Cerebellum (tissue), 4 donors: ENCODE measurements at places on chromosomes 3 and 15.

- no peak for DNase-seq
Measured at GRCh38 chr3:143820466-143821221, 27.6 kb downstream of the SLC9A9 start.

DNA sequence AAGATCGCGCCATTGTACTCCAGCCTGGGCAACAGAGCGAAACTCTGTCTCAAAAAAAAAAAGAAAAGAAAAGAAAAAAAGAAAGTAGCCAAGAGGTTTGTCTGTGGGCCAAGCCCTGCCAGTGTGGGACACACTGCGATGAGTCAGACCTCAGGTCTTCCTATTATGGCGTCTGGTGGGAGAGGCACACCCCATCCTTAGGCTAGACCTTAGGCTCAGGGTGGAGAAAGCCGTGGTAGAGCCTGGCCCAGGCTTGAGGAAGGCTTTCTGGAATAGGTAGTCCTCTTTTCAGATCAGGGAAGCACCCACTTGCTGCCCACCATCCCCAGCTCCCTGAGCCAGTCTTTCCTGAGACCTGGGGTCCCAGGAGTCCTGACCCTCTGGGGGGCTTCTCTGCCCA lies 6.0 kb downstream of the HEMK1 start:
- no peak for DNase-seq

DNA sequence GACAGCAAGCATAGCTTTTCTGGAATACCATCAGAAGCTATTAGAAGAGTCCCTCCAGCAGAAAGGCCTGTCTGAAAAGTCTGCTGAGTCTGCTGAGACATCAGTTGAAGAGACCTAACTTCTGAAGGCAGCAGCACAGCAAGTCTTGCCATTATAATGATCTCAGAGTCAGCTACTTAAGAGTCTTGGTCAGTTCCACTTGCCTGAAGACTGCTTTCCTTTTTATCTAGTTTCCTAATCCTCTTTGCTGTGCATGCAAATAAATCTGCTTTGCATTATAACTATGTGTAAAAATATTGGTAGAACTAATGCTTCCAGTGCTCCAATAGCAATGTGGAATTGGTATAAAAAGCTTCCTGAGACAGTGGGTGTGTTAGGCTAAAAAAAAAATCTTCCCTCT lies 34.9 kb upstream of the CPOX start:
- DNase-seq: no peak

DNA sequence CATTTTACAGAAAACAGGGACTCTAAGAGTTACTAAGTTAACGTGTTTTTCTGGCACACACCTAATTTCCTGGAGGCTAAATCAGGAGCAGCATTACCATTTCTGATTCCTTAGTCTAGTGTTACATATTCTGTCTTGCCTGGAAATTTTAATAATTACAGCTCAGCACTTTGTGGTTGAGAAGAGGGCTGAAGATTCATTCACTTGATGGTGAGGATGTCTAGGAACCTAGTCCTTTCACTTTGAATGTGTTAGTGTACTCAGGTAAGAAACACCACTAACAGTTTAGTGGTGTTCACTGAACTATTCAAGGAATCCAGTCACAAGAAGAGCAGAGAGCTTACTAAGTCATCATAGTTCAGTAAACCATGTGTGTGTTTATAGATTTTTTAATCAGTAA lies 102.8 kb downstream of the STT3B start:
- no peak for DNase-seq

GRCh38 chr3:159378396-159379194 lies 576.7 kb downstream of the MFSD1 start:
- DNase-seq: no peak

DNA sequence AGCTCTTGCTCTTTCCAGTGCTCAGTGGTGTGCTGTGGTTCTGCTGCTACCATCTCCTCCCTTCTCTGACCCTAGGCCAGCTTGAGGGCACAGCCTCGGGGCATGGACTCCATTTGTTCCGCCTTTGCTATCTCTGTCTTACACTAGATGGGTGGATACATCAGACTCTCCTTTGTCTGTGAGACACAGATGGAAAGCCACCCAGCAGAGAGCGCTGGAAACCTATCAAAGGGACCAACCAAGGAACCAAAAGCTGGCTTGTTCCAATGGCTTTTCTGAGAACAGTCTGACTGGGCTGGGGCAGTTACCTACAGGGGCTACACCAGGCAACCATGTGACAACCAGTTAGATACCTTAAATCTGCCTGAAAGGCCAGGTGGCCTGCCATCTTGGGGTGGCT lies 63.8 kb downstream of the NPTN start:
- no peak for DNase-seq

DNA sequence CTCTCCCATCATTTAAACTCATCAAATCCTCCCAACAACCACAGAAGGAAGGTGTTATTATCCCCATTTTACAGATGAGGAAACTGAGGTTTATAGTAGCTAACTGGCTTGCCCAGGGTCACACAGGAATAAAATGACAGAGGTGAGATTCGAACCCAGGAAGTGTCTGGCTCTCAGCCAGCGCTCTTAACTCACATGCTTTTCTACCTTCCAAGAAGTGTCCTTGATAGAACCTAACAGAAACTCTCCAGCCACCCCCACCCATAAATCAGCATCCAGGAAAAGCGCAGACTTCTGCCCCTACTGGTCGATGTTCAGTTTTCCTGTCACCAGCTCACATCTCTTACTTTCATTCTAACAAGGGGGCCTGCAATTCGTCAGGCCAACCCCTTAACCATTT lies 51.7 kb downstream of the SPATA12 start:
- DNase-seq: no peak

DNA sequence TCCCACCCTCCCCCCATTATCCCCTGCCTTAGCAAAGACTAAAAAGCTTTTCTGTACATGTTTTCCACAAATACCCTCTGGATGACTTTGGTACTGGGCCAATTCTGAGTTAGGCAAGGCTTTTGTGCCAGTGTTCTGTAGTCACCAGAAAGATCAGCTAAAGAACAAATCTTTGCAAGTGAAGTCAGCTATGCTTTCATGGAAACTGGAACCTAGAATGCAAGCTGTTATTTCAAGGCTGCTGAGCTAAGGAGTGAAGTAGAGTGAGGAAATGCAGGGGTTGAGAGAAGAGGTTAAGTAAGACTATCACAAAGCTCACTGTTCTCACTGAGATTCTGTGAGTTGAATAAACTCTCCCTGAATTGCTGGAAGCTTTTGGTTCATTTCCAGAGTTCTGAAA lies 107.8 kb upstream of the CNTN3 start:
- no peak for DNase-seq

- DNase-seq: no peak
Measured at GRCh38 chr15:72289597-72290325, 17.4 kb upstream of the PARP6 start.

DNA sequence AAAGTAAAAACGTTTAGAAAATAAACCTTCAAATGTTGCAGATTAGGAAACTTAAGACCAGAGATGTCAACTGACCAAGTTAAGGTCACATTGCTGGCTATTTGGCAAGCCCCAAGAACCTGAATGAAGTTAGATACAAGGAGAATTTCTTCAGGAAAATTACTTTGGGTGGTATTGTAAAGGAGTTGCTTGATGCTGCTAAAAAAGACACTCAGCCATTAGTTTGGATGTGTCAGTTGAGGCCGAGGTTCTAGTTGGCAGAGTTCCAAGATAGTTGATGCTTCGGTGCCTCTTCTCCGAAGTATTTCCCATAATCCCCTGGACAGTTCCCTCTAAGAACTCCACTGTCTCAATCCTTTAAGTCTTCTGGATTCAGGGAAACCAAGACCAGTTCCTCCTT lies 24.3 kb downstream of the SIAH2 start:
- no peak for DNase-seq

DNA sequence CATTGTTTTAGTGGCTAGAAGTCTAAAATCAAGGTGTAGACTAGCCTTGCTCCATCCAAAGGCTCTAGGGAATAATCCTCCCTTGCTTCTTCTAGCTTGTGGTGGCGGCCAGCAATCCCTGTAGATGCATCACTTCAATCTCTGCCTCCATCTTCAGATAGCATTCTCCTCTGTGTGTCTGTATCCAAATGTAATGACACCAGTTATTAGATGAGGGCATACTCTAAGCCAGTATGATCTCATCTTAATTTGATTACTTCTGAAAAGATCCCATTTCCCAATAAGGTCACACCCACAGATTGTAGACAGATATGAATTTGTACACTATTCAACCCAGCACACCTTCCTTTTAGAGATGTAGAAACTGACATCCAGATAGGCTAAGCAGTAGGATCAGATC lies 334.5 kb upstream of the KCNMB2 start:
- no peak for DNase-seq

- DNase-seq: no peak
Measured at GRCh38 chr15:57961919-57962318, 103.6 kb downstream of the ALDH1A2 start.

DNA sequence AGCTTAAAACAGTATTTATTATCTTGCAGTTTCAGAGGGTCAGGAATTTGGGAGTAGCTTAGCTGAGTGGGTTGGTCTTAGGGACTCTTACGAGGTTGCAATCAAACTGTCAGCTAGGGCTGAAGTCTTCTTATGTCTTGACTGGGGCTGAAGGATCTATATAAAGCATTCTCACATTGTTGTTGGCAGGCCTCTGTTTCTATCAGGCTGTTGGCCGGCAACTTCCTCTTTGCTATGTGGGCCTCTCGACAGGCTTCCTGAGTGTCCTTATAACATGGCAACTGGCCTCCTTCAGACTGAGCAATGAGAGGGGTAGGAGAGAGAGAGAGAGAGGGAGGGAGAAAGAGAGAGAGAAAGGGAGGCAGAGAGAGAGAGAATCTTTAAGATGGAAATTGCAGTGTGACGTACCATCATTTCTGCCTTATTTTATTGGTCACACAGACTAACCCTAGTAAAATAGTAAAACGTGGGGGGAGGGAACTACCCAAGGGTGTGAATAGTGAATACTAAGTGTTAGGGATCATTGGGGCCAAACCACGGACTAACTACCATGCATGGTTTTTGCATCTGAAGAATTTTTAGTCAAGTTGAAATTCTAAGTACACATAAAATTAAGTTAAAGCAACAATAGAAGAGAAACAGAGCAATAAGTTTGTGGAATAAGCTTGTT lies 16.1 kb downstream of the FGF7 start:
- no peak for DNase-seq

GRCh38 chr3:181896605-181897004 lies 184.9 kb downstream of the SOX2 start:
- no peak for DNase-seq

DNA sequence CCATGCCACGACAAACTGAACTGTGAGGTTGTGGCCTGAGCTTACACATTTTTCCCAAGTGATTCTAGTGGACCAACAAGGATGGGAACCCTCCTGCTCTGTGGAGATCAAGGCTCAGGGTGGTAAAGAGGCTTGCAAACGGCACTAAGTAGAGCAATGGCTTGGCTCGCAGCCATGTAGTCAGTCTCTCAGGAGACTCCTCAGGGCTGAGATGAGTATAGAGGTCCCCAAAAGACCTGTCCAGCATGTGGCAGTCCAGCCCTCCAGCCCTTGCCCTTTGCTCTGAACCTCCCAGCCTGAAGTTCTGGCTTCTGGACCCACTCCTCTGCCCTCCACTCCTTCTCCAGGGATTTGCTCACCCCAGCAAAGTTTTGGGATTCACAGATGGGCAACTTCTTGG lies 8.3 kb upstream of the CAMP start:
- DNase-seq: no peak

GRCh38 chr3:25840099-25840498 lies 50.2 kb downstream of the OXSM start:
- no peak for DNase-seq

DNA sequence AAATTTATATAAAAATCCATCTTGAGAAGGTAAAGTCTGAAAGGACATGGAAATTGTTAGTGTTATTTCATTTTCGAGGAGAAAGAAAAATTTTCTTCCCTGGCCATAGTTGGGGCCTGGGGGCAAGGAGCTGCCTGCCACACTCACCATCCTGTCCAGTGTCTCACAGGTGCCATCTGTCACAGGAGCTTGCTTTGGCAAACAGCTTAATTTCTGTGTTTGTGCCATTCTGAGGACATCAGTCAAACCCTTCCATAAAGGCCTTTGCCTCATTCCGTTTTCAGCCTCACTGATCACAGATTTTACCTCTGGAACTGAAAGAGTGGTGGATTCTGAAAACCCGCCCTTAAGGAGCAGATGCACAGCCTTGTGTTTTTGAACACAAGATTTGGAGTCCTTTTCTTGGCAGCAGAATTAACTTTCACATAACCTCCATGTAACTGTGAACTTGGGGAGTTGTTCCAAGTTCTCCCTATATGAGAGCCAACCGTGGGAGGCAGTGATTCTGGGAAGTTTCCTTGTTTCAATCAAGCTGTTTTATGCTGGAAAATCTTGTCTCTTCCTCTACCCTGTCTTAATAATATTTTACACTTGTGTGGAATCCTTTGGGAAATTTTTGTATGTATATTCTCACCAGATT lies 254.7 kb downstream of the CACNA2D3 start:
- peak; percentile 75 for DNase-seq

DNA sequence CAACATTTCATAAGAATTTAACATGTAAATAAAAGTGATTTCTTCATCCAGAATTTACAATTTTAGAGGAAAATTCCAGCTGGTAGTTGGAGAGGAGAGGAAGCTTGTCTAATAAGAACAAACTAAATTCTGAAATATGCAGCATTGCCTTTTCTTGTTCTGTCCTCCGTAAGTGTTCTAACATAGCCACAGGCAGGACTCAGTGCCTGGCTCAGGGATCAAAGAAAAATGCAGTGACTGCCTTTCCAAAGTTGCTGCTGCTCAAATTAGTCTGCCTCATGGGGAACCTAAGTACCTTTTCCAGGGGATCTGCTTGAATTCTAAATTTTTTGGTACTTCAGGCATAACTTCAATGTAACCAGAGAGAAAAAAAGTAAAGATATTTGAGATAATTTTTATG lies 713.0 kb upstream of the CADM2 start:
- no peak for DNase-seq

DNA sequence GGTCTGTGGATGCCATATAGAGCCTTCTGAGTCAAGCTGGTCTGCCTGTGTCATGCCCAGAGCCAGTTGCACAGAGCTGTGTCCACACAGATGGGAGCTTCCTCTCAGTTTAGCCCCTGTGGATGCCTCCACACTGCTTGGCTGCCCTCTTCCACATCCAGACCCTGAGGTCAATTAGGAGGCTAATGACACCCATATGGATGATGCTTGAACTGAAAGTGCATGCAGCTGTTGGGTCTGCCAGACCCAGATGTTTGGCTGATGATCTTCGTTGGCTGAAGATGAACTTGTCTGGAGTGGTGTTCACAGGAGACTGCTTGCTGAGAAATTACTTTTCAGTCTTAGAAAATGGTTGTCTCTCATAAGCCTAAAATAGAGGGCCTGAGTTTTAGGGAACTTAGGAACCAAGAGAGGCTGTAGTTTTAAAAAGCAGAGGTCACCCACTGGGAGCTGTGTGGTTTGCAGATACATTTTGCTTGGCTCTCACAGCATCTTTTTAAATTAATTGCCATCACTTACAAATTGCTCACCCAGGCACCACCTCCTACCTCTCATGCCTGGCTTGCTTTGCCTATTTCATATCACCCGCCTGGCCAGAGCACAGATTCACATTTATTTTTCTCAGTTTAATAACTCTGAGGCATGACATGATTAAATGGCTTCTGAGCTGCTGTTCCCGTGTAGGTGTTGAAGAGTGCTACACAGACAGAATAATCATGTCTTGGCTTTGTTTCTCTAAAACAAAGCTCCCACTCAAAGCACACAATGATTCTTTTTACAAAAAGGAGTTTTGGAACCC lies 176.1 kb downstream of the MINAR1 start:
- DNase-seq: no peak
